ENCODE measurements at places on chromosomes 5 and 9. TPM values are rescaled to one million over a fixed set of nuclear protein-coding genes. Genes with fewer than 3 reads are reported as not detected.

GRCh38 chr5:115168829-115169486 is 750 bp downstream of the TRIM36 start:
- H3K4me3 ChIP-seq, result peak overlapping the region; percentile 19
- H3K27ac ChIP-seq, result no peak overlapping the region
- DNase-seq, result peak; percentile 39

DNA sequence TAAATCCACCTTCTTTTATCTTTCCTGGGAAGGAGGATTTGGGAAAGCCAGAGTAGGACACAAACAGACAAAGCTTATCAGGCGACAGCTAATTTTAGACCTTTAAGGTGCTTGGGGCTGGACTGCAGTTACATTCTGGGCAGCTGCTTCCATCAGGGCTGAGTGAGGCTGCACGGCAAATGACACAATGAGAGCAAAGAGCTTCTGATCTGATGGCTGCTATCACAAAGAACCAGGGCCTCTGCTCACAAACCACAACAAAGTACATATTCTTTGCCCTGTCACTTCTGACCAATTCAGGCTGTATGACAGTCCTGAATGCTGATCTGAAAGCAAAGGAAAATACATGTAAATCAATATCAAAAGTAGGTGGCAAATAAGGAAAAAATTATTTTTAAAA is 93.1 kb downstream of the MRPS27 start:
- no peak overlapping the region for H3K27ac ChIP-seq
- H3K4me1 ChIP-seq, result no peaks in the 10 kb centered on the region
- no peak overlapping the region for H3K4me3 ChIP-seq
- no peaks in the 10 kb centered on the region for H3K27me3 ChIP-seq
- DNase-seq, result no peak
- H3K36me3 ChIP-seq, result no peaks in the 10 kb centered on the region

DNA sequence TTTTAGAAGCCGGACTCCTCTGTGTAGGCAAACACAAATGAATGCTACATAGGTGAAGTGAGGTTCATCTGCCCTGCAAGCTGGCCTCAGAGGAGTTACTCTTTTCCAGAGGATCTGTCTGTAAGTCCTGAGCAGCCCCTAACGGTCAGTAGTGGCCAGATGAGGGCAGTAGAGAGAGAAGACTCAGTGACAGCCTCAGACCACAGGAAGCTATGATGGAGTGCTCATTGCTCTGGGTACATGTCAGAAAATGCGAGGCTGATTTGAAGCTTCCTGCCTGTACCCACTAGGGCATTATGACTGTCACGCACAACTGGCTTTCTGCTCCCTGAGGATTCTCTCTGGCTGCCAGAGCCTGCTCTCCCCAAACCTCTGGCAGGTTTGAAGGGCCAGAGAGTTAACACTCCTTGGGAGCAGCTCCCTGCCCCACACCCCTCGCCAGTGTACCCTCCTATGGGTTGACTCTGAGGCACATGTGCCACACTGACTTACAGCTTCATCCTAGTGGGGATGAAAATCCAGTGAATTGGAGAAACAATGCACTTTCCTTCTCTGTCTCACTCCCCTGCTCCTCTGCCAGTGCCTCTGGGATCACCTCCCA is 141.5 kb downstream of the GABRG2 start:
- H3K27me3 ChIP-seq, result no peaks in the 10 kb centered on the region
- no peaks in the 10 kb centered on the region for H3K36me3 ChIP-seq
- peak; percentile 76 for DNase-seq
- no peak overlapping the region for H3K4me3 ChIP-seq

DNA sequence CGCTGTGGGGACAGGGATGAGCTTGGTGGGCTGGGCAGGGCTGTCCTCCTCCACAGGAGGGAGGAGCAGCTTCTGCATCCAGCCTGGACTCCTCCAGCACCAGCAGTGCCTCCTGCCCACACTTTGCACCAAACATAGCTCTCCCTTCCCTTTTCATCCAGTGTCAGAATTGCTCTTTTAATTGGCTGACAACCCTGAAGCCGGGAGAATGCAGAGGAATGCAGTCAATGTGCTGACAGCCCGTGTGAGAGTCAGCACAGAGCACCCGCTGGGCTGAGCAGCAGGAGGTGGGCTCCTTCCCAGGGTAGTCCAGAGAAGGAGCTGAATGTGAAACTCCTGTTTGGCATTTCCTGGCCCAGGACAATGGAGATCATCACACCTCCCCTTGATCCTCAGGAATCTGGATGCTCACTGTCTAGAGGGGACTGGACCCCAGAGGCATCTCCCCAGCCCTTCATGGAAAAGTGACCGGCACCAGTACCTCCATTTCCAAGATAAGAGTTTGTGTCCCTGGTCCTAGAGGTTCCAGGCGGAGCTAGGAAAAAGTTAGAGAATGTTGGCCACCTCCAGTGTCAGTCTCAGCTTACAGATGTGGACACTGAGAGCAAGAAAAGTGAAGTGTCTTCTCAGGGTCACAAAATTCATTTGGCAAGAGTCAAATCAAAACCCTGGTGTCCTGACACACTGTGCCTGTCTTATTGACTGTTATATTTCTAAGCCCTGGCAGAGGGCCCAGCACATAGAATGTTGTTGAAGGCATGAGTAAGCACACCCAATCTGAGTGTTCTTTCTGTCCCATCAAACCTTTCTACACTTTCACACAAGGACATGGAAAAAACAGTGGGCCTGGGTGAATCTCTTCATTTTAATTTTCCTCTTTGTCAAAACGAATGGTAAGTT is 202.1 kb downstream of the SNX18 start:
- H3K27me3 ChIP-seq, result no peaks in the 10 kb centered on the region
- H3K27ac ChIP-seq, result no peak overlapping the region
- H3K4me3 ChIP-seq, result no peak overlapping the region
- DNase-seq, result no peak

- no peak overlapping the region for H3K27ac ChIP-seq
- H3K4me3 ChIP-seq, result no peak overlapping the region
- H3K27me3 ChIP-seq, result no peaks in the 10 kb centered on the region
- no peak for DNase-seq
Observed at GRCh38 chr9:26132746-26133312, 454.6 kb upstream of the TUSC1 start.

- H3K4me1 ChIP-seq, result peaks cover 8% of the 10 kb centered on the region
- no peaks in the 10 kb centered on the region for H3K36me3 ChIP-seq
- H3K27ac ChIP-seq, result no peak overlapping the region
- no peak for DNase-seq
Observed at GRCh38 chr5:179230061-179230461, 115.2 kb downstream of the ADAMTS2 start.

DNA sequence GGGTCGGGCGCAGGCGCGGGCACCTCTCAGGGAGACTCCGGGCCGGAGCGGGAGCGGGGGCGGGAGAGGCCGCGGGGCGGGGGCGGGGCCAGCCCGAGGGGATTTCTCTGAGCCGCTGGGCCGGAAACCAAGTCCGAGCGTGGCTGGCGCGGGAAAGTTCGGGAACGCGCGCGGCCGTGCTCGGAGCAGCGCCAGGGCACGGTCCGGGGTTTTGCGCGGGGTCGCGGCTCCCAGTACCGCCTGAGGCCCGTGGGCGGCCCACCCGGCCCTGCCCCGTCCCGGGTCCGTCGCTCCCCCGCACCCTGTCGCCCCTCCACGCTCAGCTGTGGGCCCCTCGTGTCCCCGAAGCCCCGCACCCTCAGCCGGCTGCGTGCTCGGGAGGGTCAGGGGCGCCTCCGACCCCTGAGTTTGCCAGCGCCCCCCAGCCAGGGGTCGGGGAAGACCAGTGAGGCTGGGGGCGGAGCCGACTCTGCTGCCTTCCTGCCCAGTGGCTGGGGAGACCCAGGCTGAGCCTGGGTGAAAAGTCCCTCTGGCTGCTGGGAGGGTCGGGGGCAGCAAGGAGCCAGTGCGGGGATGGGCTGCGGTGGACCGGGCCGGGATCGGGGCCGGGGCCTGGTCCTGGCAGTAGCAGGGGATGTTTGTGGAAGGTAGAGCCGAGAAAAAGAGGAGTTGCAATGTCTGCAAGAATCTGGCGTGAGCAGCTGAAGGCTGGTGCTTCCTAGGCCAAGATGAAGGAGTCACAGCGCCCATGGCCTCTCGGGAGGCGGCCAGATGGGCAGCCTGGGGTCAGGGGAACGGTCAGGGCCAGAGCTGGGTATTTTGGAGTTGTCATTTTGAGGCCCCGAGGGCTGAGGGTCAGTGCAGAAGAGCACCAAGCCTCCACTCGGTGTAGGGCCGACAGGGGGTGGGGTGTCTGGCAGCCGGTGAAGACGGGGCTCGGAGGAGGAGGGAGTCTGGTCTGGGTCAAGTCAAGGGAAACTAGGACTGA is 588 bp downstream of the TRAF2 start:
- peak overlapping the region; percentile 85 for H3K27ac ChIP-seq
- H3K36me3 ChIP-seq, result no peaks in the 10 kb centered on the region
- no peaks in the 10 kb centered on the region for H3K27me3 ChIP-seq
- H3K4me3 ChIP-seq, result peak overlapping the region; percentile 99
- peak; percentile 59 for DNase-seq
- peaks cover 5% of the 10 kb centered on the region for H3K4me1 ChIP-seq

DNA sequence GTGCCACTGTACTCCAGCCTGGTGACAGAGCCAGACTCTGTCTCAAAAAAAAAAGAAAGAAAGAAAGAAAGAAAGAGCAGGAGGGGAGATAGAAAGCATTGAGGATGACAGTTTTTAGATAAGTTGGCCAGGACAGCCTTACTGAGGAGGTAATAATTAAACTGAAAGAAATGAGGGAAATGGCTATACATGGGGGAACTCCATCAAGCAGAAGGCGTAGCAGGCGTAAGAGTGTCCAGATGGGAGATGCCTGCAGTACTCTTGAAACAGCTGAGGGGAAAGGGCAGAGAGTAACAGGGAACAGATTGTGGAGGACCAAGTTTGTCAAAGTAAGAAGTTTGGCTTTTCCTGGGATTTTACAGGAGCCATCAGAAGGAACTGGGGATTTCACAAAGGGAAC is 57.5 kb downstream of the HMGCS1 start:
- no peaks in the 10 kb centered on the region for H3K4me1 ChIP-seq
- DNase-seq, result no peak
- no peak overlapping the region for H3K4me3 ChIP-seq
- no peak overlapping the region for H3K27ac ChIP-seq
- H3K36me3 ChIP-seq, result no peaks in the 10 kb centered on the region

- H3K4me3 ChIP-seq, result no peak overlapping the region
- H3K36me3 ChIP-seq, result no peaks in the 10 kb centered on the region
- H3K4me1 ChIP-seq, result peaks cover 14% of the 10 kb centered on the region
- H3K27me3 ChIP-seq, result peaks cover 6% of the 10 kb centered on the region
- H3K27ac ChIP-seq, result no peak overlapping the region
Observed at GRCh38 chr9:120895951-120896350, 19.0 kb upstream of the PHF19 start.

DNA sequence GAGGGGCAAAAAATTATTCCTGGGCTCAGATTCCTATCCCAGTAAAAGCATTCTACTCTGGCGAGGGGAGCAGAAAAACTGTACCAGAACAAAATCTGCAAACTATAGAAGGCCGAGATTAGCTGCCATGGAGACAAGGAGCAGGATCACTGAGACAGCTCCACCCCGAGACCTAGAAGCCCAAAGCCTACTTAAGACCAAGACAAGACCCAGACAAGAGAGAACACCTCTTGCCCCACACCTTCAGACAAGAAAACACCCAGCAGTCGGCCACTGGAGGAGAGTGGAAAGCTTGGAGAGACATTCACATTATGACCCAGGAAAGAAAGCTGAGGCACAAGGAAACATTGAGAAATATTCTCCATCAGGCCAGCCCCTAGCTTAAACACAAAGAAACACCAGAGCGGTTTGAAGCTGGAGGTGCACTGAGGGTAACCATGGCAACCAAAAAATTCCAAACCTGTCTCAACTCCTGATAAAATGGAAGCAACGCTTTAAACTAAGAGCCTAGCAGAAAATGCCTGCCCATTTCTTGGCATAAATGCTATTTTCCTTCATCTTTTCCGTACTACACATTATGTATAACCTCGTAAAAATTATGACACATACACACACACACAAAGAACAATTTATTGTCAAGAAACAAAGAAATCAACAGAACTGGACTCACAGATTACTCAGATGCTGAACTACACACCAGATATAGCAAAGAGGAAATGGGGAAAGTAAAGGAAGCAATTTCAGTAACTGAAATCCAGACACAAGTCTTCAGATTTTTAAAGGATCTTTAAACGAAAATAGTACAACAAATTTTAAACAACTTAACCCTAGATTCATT is 53.8 kb upstream of the FTMT start:
- DNase-seq, result peak; percentile 26
- no peak overlapping the region for H3K27ac ChIP-seq
- no peaks in the 10 kb centered on the region for H3K27me3 ChIP-seq
- H3K36me3 ChIP-seq, result no peaks in the 10 kb centered on the region
- H3K4me3 ChIP-seq, result no peak overlapping the region

DNA sequence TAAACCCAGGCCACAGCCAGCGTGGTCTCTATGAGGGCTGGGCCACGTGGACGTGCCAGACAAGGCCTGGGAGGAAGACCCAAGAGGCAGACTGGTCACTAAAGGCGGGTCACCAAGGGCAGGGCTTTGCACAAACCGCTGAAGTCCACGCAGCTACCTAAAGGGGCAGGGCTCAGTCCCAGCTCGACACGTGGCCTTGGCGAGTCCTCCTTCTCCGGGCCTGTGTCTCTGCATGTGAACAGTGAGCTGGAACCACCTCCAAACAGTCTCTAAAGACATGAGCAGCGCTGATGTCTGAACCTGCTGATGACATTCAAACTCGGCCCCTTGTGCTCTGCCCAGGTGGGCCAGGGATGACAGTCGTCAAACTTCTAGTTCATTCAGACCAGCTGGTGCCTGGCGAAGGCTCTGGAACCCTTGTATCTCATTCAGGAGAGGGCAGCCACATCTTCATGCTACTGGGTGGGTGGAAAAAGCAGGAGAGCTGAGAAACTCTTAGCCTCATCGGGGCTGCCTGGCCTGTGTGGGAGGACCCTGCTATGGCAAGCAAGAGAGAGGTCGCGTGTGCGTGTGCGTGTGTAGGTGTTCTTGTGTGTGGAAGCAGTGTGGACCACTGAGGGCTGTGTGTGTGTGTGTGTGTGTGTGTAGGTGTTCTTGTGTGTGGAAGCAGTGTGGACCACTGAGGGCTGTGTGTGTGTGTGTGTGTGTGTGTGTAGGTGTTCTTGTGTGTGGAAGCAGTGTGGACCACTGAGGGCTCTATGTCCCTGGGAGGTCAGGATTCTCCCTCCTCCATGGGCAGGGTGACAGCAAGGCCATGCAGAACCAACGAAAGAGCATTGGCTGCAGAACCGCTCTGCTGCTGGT is 14.1 kb upstream of the SLC25A51 start:
- no peak overlapping the region for H3K4me3 ChIP-seq
- H3K27me3 ChIP-seq, result no peaks in the 10 kb centered on the region
- no peak overlapping the region for H3K27ac ChIP-seq
- H3K4me1 ChIP-seq, result peaks cover 11% of the 10 kb centered on the region
- no peak for DNase-seq
- H3K36me3 ChIP-seq, result no peaks in the 10 kb centered on the region

GRCh38 chr9:33153666-33154065 is 13.5 kb downstream of the B4GALT1 start:
- no peaks in the 10 kb centered on the region for H3K36me3 ChIP-seq
- H3K4me3 ChIP-seq, result no peak overlapping the region
- no peak overlapping the region for H3K27ac ChIP-seq
- H3K4me1 ChIP-seq, result peaks cover 39% of the 10 kb centered on the region
- H3K27me3 ChIP-seq, result no peaks in the 10 kb centered on the region
- DNase-seq, result no peak

- no peaks in the 10 kb centered on the region for H3K36me3 ChIP-seq
- no peaks in the 10 kb centered on the region for H3K27me3 ChIP-seq
- no peak for DNase-seq
- no peaks in the 10 kb centered on the region for H3K4me1 ChIP-seq
Observed at GRCh38 chr9:111263116-111263515, 66.9 kb downstream of the OR2K2 start.

NMUR2 gene
- polyA plus RNA-seq, result 0.57 TPM

CENPK gene
- 15.3 TPM for polyA plus RNA-seq

PAX5 gene
- not detected for polyA plus RNA-seq

OR2Y1 gene
- not detected for polyA plus RNA-seq

DPP7 gene
- polyA plus RNA-seq, result 544 TPM

SH3PXD2B gene
- 33.5 TPM for polyA plus RNA-seq

FOXI1 gene
- not detected for polyA plus RNA-seq

CERT1 gene
- 20.7 TPM for polyA plus RNA-seq

FAXDC2 gene
- polyA plus RNA-seq, result 28.5 TPM

DMGDH gene
- 1.0 TPM for polyA plus RNA-seq

FOXD4L5 gene
- 0.09 TPM for polyA plus RNA-seq

Data from hepatocyte (in vitro differentiated cells).